ENCODE measurements at places on chromosomes 4 and X. TPM values are rescaled to one million over a fixed set of nuclear protein-coding genes. Genes with fewer than 3 reads are reported as not detected.

DNA sequence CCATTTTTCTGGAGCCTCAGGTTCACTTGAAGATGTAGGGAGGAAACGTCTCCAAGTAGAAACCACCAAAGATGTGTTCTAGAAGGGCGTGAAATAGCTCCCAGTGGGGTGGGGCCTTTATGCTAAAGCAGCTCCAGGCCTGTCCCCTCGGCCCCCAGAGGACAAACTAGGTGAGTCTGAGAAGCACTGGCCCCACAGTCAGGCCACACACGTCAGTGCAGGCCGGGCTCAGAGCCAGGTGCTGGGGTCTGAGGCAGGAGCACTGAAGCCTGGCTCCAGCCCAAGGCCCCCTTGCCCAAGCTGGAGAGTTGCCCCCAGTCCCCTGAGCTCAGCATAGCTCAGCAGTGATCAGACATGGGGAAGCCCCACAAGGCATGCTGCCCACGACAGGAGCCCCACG is 95.4 kb upstream of the PSAPL1 start:
- no peak for DNase-seq

The DIPK2B gene
- total RNA-seq = 7.1 TPM

The EPGN gene
- total RNA-seq = not detected

DNA sequence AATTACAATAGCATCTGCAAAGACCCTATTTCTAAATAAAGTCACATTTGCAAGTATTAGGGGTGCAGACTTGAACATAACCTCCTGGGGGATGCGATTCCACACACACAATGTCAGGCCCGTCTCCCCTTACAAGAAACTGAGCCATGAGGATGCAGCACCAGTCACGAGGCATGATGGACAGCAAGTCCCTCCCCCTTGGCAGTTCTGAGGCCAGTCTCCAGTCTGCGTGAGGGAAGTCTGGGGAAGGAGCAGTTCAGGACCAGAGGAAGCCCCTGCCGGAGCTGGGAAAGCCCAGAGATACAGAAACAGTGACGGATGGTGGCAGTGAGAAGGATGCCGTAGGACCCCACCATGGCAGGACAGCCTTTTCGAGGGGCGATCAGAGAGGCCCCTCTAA is 9.4 kb downstream of the FAM53A start:
- no peak for DNase-seq

GRCh38 chrX:136021903-136022302 is 36.7 kb downstream of the SLC9A6 start:
- no peak for DNase-seq

GRCh38 chr4:168710353-168710946 is 213.6 kb downstream of the PALLD start:
- peak; percentile 48 for DNase-seq

DNA sequence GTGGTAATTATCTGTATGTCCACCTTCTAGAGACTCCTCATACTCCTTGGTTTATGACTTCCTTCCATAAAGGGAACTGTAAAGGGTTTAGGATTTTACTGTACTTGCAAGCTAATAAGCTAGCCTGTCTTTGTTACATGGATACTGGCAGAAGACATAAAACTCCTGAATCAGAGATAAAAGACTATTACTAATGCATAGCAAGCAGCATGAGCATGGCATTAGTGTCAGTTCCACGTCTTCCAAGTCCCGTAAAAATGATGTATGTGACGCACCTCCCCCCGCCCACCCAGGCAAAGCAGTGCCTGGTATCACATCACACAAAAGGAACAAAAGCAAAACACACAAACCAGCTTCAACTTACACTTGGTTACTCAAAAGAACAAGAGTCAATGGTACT is 71.0 kb downstream of the SLC10A6 start:
- DNase-seq = no peak

DNA sequence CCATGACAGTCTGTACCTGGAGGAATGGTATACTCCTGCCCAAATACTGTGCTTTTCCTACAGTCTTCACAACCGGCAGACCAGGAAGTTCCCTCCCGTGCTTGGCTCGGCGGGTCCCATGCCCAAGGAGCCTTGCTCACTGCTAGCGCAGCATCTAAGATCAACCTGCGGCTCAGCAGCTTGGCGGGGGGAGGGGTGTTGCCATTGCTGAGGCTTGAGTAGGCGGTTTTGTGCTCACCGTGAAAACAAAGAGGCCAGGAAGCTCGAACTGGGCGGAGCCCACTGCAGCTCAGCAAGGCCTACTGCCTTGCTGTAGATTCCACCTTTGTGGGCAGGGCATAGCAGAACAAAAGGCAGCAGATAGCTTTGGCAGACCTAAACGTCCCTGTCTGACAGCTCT is 152.7 kb downstream of the TEX11 start:
- no peak for DNase-seq
